ENCODE measurements at places on chromosomes 1 and 21. TPM values are rescaled to one million over a fixed set of nuclear protein-coding genes. Genes with fewer than 3 reads are reported as not detected.

CHODL gene
- 0.11 TPM for total RNA-seq

FCRLA gene
- not detected for total RNA-seq

NR1I3 gene
- total RNA-seq, result 153 TPM

FAM110D gene
- total RNA-seq, result 0.26 TPM

TCHH gene
- 0.12 TPM for total RNA-seq

COL11A1 gene
- not detected for total RNA-seq

ZNF648 gene
- total RNA-seq, result 1.5 TPM

DNA sequence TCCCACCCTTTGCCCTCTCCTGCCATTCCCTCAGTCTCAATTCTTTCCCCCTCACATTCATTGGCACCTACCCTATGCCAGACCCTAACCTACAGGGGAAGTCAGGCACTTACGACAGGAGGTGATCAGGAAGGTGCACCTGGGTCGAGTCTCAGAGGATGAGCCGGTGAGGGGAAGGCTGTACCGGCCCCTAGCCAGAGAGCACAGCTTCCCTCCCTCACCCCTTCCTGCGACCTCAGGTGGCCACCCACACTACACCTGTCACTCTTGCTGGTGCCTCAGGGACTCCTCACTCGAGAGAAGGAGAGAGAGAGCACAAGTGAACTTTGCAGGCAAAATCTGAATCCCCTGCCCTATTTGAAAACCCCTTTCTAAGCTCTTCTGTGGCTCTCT lies 1.7 kb upstream of the MYOM3 start:
- DNase-seq, result no peak

DNA sequence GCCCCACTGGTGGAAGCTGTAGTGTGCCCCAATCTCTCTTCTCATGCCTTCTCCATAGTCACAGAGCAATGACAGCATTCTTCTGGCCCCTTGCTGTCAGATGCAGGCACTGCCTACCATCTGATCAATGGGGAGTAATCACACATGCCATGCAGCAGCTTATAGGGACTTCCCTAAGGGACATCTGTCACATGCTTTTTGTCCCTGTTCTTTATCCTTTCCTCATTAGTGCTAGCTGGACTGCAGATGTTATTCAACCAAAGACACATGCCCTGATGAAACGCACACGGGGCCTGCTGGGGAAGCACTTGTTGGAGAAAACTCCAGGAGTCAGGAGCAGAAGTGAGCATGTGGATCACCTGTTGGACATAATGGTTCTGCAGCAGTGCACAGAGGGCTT lies 108.7 kb downstream of the KCNJ15 start:
- DNase-seq, result no peak

- no peak for DNase-seq
Measured at GRCh38 chr1:82785268-82785790, 984.6 kb downstream of the ADGRL2 start.

DNA sequence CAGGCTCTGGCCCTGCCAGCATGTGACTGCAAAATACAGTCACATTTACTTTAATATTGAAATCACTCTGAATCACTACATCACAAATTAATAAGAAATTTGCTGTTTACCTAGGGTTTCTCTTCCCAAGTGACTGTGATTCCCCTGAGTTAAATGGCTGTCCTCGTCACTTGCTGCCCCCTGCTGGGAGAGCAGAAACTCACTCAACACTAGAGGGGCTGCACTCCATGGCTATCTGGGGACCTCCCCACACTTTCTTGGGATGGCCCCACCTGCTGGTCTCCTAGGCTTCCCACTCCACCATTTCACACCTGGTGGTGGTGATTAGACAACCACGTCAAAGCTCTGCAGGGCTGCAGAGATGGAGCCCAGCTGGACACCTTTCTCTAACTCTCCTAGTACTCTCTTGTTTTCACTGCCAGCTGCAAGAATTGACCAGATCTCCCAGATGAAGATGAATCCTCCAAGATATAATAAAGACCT lies 63.4 kb downstream of the CD2 start:
- no peak for DNase-seq

DNA sequence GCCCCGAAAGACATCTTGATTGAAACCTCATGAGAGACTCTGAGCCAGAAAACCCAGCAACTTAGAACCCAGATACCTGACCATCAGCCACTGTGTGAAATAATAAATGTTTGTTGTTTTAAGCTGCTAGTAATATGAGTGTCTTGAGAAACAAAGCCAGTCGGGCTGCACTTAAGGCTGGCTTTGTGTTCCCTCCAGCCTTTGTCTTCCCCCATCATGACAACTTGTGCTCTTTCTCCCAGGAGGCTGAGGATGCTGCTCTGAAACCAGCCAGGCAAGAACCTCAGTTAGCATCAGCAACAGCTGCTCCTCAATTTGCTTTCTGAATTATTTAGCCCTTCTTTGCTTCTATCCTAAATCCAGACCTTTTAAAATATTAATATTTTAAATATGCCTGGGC lies 78.2 kb downstream of the SLC16A1 start:
- DNase-seq, result no peak

- no peak for DNase-seq
Measured at GRCh38 chr1:1924386-1924785, 5.3 kb upstream of the TMEM52 start.

GRCh38 chr1:17640393-17640792 lies 100.9 kb downstream of the ARHGEF10L start:
- DNase-seq, result no peak

- DNase-seq, result no peak
Measured at GRCh38 chr1:8551613-8552489, 233.9 kb downstream of the SLC45A1 start.

- DNase-seq, result no peak
Measured at GRCh38 chr1:86798608-86799291, 94.4 kb downstream of the SH3GLB1 start.

DNA sequence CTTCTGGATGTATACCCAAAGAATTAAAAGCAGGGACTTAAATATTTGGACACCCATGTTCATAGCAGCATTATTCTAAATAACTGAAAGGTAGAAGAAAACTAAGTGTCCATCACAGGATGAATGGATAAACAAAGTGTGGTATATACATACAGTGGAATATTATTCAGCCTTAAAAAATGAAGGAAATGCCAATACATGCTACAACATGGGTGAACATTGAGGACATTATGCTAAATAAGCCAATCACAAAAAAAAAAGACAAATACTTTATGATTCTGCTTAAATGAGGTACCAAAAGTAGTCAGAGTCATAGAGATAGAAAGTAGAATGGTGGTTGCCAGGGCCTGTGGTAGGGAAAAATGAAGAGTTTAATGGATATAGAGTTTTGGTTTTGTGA lies 14.1 kb downstream of the EEIG2 start:
- no peak for DNase-seq

DNA sequence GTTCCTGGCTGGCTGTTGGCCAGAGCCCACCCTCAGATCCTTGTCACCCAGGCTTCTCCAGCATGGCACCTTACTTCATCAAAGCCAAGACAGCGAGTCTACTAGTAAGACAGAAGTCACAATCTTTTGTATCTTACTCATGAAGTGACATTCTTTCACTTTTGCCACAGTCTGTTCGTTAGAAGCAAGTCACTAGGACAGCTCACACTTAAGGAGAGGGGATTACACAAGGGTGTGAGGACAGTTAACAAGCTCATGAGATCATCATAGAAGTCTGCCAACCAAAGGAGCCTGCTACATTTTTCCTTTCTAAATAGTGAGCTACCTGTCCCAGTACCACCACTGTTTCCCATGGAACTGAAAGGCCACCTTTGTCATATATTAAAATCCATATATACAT lies 61.5 kb downstream of the PACC1 start:
- no peak for DNase-seq

DNA sequence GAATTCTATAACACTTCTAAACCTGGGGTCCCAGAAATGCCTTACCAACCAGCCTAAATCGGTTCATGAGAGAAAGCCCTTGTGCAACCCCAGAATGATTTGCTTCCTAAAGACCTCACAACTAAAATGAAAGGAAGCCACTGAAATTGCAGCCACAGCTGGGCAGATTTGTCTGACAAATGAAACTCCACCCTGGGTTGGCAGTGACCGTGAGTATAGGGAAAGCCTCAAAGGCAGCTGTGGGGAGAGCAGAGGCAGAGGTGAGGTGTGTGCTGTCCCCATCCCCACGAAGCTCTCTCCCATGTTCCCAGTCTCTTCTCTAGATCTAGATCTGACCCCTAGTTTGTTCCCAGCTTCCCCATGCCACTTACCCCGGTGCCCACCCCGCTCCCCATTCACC lies 23.1 kb downstream of the RHBDL2 start:
- DNase-seq, result no peak

DNA sequence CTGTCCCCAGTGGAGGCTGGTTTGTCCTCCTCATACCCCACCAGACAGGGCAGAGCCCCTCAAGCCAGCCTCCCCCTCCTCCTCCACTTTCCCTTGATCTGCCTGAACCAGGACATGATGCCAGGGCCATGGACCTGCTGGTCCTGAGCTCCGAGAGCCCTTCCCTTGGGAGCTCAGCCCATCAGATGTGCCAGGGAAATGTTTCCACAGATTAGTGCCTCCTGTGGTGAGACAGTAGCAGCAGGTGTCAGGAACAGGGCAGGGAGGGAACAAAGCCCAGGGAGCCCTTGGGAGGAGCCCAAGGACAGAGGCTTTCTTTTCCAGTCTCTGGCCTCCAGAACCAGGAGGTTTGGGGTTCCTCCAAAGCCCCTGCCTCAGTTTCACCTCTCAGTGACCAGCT lies 14.6 kb upstream of the SLC41A1 start:
- no peak for DNase-seq

DNA sequence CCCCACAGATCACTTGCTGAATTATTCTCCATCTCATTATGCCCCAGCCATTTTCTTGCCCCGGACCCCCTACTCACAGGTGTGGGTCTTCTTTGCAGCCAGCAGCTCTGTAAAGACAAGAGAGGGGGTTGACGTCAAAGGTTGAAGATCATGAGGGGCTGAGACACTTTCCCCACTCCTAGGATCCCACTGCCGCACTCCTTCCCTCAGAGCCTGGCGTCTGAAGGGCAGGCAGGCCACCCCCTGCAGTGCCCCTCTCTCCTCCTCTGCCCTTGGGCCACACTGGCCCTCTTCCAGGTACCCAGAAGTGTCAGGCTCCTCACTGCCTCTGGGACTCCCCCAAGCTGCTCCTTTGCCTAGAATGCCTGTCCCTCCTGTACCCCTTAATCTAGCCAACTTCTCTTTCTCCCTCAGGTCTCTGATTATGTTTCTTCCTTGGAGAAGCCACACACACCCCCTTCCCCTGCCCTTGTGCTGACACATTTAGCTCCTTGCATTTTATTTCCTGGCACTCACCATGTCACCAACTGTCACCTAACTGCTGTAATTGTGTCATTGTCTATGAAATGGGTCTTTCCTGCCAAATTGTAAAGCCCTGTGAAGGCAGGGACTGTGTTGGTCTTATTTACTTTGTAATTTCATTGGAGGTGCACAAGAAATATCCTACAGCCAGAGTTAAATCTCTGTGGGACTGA lies 2.1 kb downstream of the RORC start:
- DNase-seq, result no peak

DNA sequence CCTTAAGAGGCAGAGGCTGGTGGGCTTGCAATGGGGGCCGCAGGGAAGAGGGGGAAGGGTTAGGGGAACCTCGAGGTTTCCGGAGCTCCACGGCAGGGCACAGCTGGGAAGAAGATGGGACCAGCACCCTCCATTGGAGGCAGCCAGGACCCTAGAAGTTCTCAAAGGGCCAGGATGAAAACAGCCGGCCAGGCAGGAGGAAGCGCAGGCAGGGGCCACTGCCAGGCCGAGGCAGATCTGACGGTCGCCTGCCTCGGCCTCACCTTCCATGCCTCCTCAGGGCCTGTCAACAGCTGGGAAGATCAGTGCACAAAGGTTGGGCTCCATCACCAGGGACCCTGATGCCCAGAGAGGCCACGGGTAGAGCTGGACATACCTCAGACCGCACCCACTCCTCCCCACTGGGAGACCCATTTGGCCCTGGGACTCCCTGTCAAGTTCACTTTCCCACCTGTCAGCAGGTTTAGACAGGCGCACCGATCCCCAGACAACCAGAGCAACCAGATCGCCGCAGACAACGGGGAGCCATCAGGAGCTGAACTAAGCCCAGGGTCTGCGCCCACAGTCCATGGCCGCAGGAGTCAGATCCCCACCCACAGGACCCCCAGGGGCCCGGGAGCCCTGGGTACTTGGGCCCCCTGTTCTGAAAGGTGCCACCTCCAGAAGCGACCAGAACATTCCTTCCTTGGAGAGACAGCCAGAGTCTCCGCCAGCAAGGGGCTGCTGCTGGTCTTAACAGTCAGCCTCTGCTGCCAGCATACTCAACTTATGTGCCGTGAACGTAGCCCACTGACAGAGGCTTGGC lies 2.2 kb downstream of the SLC19A1 start:
- no peak for DNase-seq

GRCh38 chr1:38006008-38006828 lies 904 bp upstream of the FHL3 start:
- DNase-seq, result no peak

DNA sequence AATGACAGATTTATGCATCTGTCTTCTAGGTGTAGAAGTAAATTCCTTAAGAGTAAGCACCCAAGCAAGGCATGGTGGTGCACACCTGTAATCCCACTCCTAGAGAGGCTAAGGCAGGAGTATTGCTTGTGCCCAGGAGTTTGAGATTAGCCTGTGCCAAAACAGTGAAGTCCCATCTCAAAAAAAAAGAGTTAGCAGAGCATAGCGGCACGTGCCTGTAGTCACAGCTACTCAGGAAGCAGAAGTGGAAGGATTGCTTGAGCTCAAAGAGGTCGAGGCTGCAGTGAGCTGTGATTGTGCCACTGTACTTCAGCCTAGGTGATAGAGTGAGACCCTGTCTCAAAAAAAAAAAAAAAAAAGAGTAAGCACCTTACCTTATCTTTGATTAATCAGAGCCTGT lies 15.1 kb upstream of the TIPRL start:
- no peak for DNase-seq

- DNase-seq, result no peak
Measured at GRCh38 chr1:77542813-77543420, 139.5 kb downstream of the ZZZ3 start.

- no peak for DNase-seq
Measured at GRCh38 chr1:234722904-234723720, 113.1 kb upstream of the IRF2BP2 start.

- DNase-seq, result no peak
Measured at GRCh38 chr1:151455231-151455630, 4.1 kb downstream of the POGZ start.
